ENCODE measurements at places on chromosomes 7 and 10. TPM values are rescaled to one million over a fixed set of nuclear protein-coding genes. Genes with fewer than 3 reads are reported as not detected.

Gene FAM25C
- not detected for total RNA-seq

Gene SLC26A4
- 1.2 TPM for total RNA-seq

Gene CFTR
- total RNA-seq, result 2.4 TPM

Gene PLXNA4
- 5.8 TPM for total RNA-seq

Gene LDB3
- total RNA-seq, result 2.6 TPM

Gene CPA1
- 30.2 TPM for total RNA-seq

Gene SMO
- 29.6 TPM for total RNA-seq

Gene PPP1R17
- total RNA-seq, result not detected

DNA sequence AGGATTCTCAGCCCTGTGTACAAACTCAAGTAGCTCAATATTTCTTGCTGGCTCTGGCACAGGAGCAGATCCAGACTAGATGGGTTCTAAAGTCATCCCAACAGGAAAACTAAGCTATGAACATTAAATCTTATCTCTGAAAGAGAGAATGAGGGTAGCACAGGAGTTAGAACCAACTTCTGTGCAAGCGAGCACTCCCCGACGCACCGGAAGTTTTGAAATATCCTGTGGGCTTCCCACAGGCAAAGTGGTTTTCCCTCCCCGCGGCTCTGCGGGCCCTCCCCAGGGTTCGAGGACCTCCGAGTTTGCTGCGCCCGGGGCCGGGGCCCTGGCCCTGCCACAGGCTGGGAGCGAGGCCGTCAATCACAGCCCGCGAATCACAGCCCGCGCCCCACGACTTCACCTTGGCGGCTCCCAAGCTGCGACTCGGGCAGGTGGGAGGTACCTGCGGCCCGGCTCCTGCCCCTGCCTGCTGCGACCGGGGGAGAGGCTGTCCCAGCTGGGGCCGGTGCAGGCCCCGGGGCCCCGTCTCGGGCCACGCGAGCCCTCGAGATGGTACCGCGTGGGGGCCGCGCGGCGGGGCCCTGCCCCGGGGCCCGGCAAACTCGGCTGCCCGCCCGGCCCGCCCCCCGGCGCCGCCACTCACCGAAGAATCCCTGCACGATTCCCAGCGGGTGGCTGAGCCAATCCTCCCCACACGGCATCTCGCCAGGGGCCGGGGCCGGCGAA, 598 bp downstream of the MCMBP start:
- DNase-seq, result peak; percentile 73
- peak overlapping the region; percentile 66 for H3K4me3 ChIP-seq

- H3K4me3 ChIP-seq, result no peak overlapping the region
- H3K4me1 ChIP-seq, result peaks cover 3% of the 10 kb centered on the region
- DNase-seq, result no peak
- no peaks in the 10 kb centered on the region for H3K27me3 ChIP-seq
These were observed 102.0 kb upstream of the SAMD8 start for GRCh38 chr10:75009426-75009825.

GRCh38 chr7:83441-83840, 108.9 kb upstream of the FAM20C start:
- no peak overlapping the region for H3K27ac ChIP-seq
- no peak overlapping the region for H3K4me3 ChIP-seq
- no peaks in the 10 kb centered on the region for H3K4me1 ChIP-seq

GRCh38 chr7:70416347-70416985, 715.5 kb upstream of the GALNT17 start:
- H3K27me3 ChIP-seq, result no peaks in the 10 kb centered on the region
- H3K4me1 ChIP-seq, result no peaks in the 10 kb centered on the region
- no peaks in the 10 kb centered on the region for H3K36me3 ChIP-seq
- no peak overlapping the region for H3K27ac ChIP-seq
- no peak overlapping the region for H3K4me3 ChIP-seq
- DNase-seq, result no peak

GRCh38 chr7:29771081-29771816, 35.1 kb upstream of the WIPF3 start:
- H3K27ac ChIP-seq, result no peak overlapping the region
- H3K36me3 ChIP-seq, result no peaks in the 10 kb centered on the region
- DNase-seq, result no peak
- H3K4me3 ChIP-seq, result no peak overlapping the region
- no peaks in the 10 kb centered on the region for H3K27me3 ChIP-seq

GRCh38 chr10:2543142-2543886, 524.0 kb upstream of the PFKP start:
- no peak for DNase-seq
- H3K27ac ChIP-seq, result no peak overlapping the region
- H3K27me3 ChIP-seq, result no peaks in the 10 kb centered on the region
- no peaks in the 10 kb centered on the region for H3K4me1 ChIP-seq

DNA sequence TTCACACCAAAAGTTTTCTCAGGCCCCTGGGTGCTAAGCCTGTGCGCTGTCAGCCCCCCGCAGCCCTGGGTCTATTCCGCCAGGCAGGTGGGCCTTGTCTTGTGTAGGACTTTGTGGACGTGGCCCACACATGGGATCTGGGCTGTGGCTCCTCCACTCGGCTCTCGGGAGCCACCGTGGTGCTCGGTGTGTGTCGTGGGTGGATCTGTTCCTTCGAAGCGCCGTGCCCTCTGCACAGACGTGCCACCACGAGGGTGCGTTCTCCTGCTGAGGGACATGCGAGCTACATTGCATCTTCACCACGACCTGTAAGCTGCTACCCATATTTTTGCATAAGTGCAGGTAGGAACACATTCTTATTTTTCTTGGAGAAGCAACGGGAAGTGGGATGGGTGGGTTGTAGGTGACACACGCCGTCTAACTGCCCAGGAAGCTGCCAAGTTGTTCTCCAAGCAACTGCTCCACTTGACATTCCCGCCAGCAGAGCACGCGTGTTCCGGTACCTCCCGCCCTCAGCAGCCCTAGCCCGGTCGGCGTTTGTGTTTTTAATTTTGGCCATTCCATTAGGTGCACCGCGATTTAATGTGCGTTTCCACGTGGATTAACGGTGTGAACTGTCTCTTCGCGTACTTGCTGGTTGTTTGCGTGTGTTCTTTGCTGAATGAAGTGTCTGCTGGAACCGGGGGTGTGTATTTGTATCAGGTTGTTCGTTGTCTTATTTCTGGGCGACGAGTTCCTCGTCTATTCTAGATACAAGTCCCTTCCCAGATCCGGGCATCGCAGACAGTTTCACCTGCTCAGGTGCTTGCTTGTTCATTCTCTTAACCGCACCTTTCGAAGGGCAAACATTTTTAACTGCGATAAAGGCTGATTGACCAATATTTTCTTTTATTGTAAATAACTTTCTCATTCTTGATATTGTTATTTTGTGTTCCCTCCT, 47.4 kb upstream of the CFAP46 start:
- no peaks in the 10 kb centered on the region for H3K36me3 ChIP-seq
- H3K27me3 ChIP-seq, result no peaks in the 10 kb centered on the region
- H3K27ac ChIP-seq, result no peak overlapping the region
- H3K4me1 ChIP-seq, result peaks cover 4% of the 10 kb centered on the region
- DNase-seq, result no peak
- no peak overlapping the region for H3K4me3 ChIP-seq

GRCh38 chr7:42907316-42907715, 4.6 kb downstream of the C7orf25 start:
- H3K4me1 ChIP-seq, result peaks cover 5% of the 10 kb centered on the region
- H3K27ac ChIP-seq, result no peak overlapping the region
- H3K36me3 ChIP-seq, result no peaks in the 10 kb centered on the region
- H3K27me3 ChIP-seq, result no peaks in the 10 kb centered on the region
- DNase-seq, result no peak

DNA sequence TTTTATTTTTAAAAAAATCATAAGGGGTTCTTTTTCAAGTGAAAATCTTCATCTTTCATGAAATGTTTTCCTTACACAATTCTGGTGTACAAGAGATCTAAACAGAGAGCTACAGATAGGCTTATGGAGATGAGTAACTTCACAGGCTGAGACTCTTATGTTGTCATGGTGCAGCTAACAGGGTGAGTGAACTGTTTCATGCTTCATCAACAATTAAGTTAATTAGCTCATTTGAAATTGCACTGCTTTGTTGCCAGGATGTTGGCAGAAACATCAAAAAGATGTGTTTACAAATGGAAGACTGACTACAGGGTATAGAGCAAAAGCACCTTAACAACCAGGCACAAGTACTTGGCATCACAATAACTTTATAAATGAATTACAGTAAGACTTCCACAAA, 230.8 kb downstream of the FOXP2 start:
- H3K4me1 ChIP-seq, result no peaks in the 10 kb centered on the region
- H3K27ac ChIP-seq, result no peak overlapping the region
- no peak overlapping the region for H3K4me3 ChIP-seq
- no peaks in the 10 kb centered on the region for H3K27me3 ChIP-seq
- no peaks in the 10 kb centered on the region for H3K36me3 ChIP-seq
- DNase-seq, result no peak

DNA sequence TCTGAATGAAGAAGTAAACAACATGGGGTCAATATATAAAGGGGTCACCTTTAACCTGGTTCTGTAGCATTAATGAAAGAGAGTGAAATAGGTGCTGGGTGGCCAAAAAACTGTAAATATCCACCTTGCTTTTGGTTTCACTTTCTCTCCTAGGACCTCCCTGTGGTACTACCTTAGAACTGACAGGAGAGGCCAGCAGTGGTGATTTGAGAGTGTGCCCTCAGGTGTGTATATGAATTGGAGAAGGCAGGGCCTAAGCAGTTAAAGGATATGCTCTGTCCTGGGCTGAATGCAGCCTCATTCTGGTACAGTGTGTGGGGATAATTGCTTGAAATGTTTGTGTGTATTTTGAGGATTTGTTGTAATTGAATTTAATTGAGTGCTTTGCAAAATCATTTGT, 62.0 kb downstream of the BBS9 start:
- H3K36me3 ChIP-seq, result no peaks in the 10 kb centered on the region
- H3K4me3 ChIP-seq, result no peak overlapping the region
- DNase-seq, result no peak
- no peaks in the 10 kb centered on the region for H3K27me3 ChIP-seq
- H3K27ac ChIP-seq, result no peak overlapping the region
- H3K4me1 ChIP-seq, result no peaks in the 10 kb centered on the region

DNA sequence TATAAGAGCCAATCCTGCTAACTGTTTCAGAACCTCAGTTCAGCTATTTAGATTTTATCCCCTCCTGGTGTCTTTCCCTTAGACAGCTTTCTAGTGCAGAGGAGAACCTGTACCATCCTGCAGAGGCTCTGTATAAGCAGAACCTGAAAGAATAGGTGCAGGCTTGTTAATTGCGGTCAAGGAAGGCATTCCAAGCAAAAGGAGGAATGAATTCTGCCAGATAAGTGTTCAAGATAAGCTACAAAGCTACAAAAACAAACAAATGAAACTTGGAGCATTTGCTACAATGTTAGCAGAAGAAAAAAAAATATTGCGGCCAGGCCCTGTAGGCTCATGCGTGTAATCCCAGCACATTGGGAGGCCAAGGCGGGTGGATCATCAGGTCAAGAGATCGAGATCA, 32.6 kb upstream of the AGMO start:
- H3K27me3 ChIP-seq, result no peaks in the 10 kb centered on the region
- DNase-seq, result no peak
- H3K4me1 ChIP-seq, result no peaks in the 10 kb centered on the region
- H3K27ac ChIP-seq, result no peak overlapping the region
- H3K4me3 ChIP-seq, result no peak overlapping the region
- no peaks in the 10 kb centered on the region for H3K36me3 ChIP-seq

DNA sequence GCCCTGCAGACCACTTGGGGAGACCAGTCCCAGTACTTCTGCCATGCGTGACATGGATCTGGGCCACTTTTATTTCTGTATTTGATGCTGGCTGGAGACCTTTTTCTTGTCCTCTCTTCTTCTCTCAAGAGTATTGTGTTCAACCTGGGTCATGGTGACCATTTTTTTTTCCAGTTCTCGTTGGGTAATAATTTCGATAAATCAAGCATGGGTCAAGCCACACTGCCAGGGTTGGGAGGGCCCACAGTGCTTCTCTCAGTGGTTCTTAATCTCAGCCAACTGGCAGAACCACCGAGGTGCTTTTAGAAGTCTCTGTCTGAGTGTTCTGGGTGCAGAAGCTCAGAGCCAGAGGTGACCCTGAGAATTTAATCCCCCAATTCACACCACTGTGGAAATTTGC, 269.9 kb downstream of the SEC23IP start:
- no peak overlapping the region for H3K27ac ChIP-seq
- no peaks in the 10 kb centered on the region for H3K4me1 ChIP-seq
- no peak overlapping the region for H3K4me3 ChIP-seq
